ENCODE measurements at places on chromosomes 4 and X. TPM values are rescaled to one million over a fixed set of nuclear protein-coding genes. Genes with fewer than 3 reads are reported as not detected.

- no peak for DNase-seq
Measured at GRCh38 chr4:10527438-10527837, 70.2 kb upstream of the ZNF518B start.

DNA sequence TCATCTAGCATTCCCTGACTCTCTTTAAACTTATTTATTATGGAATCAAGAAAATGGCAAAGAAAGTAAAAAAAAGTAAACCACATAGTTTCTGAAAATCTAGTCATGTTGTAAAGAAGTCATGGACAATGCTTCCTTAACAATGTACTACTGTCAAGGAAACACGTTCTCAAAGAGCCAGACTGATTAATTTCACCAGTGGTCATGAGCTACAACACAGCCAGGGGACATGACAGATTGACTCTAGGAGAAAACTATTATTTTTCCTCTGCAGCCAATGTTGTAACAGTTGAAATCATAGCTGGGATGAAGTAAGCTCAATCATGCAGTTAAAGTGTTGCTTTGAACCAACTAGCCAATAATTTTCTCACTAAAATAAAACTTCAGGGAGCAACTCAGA, 109.2 kb downstream of the MAPK10 start:
- no peak for DNase-seq

- DNase-seq: no peak
Measured at GRCh38 chr4:3689006-3689405, 77.2 kb upstream of the ADRA2C start.

The HSFX4 gene
- not detected for polyA plus RNA-seq

The PPARGC1A gene
- 0.09 TPM for polyA plus RNA-seq

The SLC9B1 gene
- polyA plus RNA-seq: 0.07 TPM

The RTL9 gene
- 0.18 TPM for polyA plus RNA-seq

DNA sequence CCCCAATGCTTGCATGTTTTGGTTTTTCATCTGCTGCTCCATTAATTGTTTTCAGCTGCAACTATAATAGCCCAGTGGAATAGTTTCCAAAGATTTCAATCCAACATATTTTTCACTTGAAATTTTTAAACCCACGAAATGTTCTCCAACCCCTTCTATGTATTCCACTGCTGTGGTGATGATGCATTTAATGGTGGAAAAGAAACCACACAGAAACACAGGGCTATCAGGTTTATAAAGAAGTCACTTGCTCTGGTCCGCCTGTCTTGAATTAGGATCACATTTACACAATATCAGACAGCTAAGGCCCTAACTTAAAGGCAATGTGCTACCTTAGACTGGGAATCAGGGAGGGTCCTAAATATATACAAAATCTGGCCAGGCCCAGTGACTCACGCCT, 35.0 kb downstream of the OPHN1 start:
- DNase-seq: no peak

DNA sequence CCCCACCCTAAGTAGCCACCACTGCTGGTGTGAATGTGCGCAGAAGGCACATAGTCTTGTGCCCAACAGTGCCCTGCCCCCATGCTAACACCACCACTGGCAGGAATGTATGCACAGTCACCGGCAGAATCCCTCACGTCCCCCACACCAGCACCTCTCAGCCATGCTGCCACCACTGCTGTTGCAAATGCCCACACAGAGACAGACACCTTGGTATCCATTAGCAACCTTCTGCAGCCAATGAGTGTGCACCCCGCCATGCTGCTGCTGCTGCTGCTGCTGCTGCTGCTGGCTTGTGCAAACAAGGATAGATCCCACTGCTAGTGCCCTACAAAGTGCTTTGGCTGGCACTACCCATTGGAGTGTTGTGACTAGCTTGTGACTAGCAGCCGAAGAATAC, 52.4 kb upstream of the MMAA start:
- no peak for DNase-seq

The ITM2A gene
- not detected for polyA plus RNA-seq

DNA sequence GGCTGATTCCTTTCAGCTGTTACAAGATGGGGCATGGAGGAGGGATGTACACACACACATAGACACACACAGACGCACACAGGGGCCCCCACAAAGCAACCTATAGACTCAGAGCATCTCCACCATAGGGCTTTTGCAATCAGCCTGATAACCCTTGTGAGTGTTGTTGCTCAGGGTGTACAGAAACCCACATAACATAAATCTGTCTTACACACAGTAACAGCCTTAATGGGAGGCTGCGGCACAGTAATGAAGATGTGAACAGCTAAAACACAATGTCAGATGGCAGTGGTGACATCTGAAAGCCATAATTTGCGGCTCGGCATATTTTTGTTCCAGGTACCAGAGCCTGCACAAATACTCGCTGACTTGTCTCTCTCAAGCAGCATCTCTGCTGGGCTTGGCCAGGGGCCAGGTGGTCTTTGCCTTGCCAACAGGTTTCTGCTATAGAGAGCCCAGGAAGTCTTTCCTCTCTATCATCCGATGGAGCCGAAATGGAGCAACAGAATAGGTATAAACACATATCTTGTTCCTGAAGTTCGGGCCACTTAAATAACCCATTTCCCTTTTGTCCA, 357.2 kb upstream of the GATB start:
- DNase-seq: no peak

DNA sequence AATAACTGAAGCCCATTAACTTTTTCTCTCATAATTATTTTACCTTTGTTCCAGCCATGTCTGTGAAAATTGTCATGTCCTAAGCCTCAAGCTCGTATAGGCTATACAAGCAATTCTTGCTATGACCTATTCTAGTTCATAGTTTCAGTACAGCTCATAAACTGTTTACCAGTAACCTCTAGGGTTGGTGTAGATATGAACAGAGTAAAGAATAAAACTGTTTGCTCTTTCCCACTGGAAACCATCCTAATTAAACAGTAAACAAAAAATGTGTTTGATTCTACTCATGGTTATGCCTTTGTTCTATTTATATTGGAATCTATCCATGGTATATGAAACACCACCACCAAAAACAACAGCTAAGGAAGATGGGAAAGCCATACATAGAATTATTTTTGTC, 1444.0 kb upstream of the PCDH7 start:
- DNase-seq: no peak

The SMIM31 gene
- polyA plus RNA-seq: not detected

The MTCP1 gene
- 5.4 TPM for polyA plus RNA-seq

The TMEM144 gene
- polyA plus RNA-seq: 0.65 TPM

- DNase-seq: no peak
Measured at GRCh38 chr4:7414046-7414445, 20.7 kb downstream of the PSAPL1 start.

The IL3RA gene
- 1.5 TPM for polyA plus RNA-seq

DNA sequence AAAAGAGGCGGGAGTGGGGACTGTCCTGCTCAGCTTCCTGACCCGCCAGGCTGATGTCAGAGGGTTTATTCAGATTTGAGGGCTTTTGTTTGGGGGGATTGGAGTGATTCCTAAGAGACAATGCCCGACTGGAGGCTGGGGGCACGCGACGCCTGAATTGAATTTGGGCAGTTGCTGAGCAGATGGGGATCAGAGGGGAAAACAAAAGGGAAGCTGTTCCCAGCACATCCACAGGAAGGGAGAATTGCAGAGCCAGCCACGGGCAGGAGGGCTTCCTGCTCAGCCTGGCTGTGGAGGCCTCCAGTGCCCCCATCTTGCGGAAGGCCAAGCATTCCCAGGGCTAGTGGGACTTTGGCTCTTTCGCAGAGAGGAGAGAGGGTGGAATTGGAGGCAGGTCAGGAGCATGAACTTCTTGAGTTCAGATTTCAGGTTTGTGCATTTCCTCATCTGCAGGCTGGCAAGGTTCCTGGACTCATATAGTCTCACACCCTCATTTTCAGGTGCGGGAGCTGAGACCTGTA, 162.8 kb downstream of the NHS start:
- DNase-seq: no peak

DNA sequence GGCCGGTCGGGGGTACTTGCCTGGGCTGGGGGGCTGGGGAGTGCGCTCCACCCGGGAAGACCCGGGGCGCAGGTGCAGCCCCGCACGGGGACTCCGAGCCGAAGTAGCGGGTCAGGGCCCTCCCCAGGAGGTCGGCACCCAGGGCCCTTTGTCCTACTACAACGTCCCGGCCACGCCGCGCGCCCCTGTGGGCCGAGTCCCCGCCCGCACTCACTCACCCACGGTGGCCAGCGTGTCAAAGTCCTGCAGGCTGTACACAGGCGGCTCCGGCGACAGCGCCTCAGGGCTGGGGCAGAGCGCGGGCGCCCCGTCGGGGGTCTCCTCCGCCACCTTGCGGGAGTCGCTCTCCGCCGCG, 602 bp downstream of the PRKX start:
- DNase-seq: no peak

The CHRDL1 gene
- polyA plus RNA-seq: 4.3 TPM

GRCh38 chr4:25347971-25348370, 29.1 kb upstream of the ANAPC4 start:
- DNase-seq: no peak

- no peak for DNase-seq
Measured at GRCh38 chrX:133444952-133445831, 29.9 kb upstream of the GPC4 start.

The RPS6KA3 gene
- 15.4 TPM for polyA plus RNA-seq

The NAA11 gene
- polyA plus RNA-seq: not detected

- no peak for DNase-seq
Measured at GRCh38 chrX:31265383-31265782, 193.5 kb upstream of the FTHL17 start.

DNA sequence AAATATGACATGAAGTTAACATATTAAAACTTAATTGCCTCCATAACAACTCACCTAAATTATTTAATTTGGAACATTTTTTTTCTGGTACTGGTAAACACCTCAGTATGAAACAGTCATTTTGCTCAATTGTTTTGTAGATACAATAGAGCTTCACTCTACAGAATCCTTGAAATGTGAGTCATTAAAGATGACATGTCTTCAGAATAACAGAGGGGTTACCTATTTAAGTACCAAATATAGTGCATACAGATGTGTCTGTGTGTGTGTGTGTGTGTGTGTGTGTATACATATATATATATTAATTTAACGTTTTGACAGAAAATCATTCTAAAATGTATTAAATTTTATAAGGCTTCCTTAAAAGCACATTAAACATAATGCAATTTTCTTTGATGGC, 297.6 kb downstream of the INPP4B start:
- no peak for DNase-seq

GRCh38 chr4:123747016-123747415, 350.4 kb downstream of the SPRY1 start:
- no peak for DNase-seq

The AMTN gene
- polyA plus RNA-seq: not detected

The SPON2 gene
- polyA plus RNA-seq: 11.6 TPM

The FAM133A gene
- polyA plus RNA-seq: not detected

The HPGDS gene
- not detected for polyA plus RNA-seq

The MAGEB5 gene
- polyA plus RNA-seq: not detected

GRCh38 chr4:88792268-88792781, 94.7 kb upstream of the NAP1L5 start:
- DNase-seq: peak; percentile 39

- DNase-seq: no peak
Measured at GRCh38 chr4:122764071-122764820, 31.7 kb downstream of the BBS12 start.

DNA sequence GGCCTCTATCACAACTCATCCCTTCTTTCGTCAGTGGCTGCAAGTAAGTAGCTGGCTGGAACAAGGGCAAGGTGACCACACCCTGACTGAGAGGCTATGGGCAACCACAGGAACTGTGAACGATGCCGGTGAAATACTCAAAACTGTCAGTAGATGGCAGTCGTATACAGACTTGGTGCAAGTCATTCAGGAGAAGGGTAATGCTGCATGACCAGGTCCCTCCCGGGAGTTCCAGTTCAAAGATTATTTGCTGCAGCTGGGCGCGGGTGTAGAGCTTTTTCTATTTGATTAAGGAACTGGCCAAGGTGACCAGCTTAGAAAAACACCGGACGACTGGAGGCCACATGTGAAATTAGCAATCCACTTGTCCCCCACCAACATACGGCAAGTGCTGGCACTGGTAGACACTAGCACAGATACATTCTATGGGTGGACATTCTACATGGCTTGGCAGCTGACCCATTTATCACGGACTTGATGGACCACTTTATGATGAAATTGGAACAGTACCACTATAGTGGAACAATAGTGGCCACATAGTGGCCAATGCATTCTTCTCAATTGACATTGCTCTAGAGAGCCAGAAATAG, 726.6 kb downstream of the TRAM1L1 start:
- peak; percentile 0 for DNase-seq

DNA sequence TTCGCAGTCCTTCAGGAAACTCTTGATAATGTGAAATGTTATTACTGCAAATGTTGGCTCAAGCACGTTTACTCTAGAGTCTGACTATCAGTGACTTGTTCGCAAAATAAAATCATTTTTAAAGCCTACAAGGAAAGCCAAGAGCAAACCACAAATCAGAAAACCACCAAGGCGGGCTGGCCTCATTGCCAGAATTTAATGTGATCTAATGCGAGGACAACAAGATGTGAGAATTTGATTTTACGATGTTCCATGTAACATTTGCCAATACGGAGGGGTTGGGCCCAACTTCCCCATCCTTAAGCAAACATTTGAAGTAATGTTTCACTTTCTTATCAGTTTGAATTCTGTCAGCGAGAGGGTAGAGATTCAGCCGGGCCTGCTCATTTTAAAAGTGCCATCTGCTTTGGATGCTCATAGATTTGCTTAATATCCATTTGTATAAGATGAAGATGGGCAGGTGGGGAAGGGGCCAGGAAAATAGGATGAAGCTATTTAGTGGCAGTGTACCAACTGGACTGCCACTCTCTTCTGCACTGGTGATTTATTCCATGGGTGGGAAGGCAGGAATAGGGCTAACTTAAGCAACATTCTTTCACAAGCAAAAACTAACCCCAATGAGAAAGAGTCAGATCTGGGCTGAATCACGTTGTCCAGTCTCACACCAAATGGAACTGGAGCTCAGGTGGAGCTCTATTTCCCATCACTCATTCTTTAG, 225.3 kb downstream of the ANAPC10 start:
- no peak for DNase-seq

GRCh38 chrX:153638436-153639176, 8.4 kb upstream of the DUSP9 start:
- no peak for DNase-seq

The TEC gene
- 0.20 TPM for polyA plus RNA-seq

GRCh38 chr4:7419961-7420660, 14.6 kb downstream of the PSAPL1 start:
- DNase-seq: no peak

- DNase-seq: no peak
Measured at GRCh38 chrX:11750046-11750445, 8.0 kb upstream of the MSL3 start.

DNA sequence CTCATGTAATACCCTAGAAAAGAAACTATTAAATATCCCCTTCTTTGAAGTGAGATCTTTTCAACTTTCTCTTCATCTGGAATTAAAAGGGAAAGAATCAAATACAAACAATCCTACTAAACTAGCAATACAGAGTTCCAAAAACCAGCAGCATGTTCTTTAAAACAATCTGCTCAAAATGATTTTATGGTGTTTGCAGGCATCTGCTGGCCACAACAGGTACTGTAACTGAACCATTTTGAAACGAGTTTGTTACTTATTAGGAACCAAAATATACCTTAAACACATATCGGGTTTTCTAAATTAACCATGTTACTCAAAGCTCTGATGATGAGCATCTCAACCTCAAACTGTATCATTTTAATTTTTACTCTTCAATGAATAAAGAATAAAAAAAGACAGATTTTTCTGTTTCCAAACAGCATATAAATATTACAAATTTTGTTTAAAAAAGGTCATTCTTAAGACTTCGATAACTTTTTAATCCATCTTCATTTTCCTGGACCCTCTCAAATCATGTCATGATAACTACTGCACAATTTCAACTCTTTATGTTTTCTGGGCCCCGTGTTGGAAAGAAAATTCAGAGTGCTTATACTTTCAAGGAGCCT, 56.5 kb downstream of the ARAP2 start:
- no peak for DNase-seq

The ARHGAP36 gene
- not detected for polyA plus RNA-seq

- no peak for DNase-seq
Measured at GRCh38 chr4:144709793-144710525, 64.0 kb downstream of the HHIP start.

The RHOH gene
- not detected for polyA plus RNA-seq
